ENCODE measurements at places on chromosomes 3 and 15.

DNA sequence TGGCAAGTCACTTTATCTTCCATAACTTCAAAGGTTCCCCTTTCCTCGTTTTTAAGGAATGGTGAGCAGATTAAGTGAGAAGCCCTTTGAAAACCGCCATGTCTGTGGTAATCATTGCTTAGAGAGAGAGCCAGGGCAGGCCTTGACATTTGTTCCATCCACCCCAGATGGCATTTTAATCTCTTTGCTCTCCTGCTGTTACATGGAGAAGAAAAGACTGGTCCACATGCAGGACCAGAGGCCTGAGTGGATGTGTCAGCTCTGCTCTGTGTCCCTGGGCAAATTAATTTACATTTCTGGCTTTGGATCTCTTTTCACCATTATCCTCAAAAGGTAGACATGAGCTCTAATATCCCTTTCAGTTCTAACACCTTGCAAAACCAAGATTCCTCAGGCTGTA lies 157.3 kb upstream of the LPP start:
- no peak for DNase-seq

DNA sequence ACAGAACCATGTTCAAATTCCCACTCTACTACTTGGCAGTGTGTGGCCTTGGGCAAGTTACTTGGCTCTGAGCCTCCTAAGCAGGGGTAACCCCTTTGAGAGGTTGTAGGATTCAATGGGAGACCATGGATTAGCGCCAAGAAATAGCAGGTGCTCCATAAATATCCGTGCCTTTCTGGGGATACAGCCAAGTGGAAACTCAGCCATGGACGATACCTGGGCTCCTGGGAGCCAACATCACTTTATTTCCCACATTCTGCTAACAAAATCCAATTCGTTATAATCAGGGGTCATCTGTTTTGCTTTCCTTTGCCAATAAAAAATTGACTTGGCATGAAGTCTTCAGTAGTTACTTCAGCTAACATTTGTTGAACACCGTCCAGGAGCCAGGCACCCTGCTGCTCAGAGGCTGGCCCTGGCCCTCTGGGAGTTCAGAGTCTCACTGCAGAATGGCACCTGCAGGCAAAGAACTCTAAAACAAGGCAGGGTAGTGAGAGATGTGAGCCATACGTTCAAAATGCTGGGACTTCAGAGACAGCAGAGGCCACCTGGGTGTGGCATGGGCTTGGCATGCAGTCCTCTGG lies 42.3 kb downstream of the ZDHHC19 start:
- no peak for DNase-seq

DNA sequence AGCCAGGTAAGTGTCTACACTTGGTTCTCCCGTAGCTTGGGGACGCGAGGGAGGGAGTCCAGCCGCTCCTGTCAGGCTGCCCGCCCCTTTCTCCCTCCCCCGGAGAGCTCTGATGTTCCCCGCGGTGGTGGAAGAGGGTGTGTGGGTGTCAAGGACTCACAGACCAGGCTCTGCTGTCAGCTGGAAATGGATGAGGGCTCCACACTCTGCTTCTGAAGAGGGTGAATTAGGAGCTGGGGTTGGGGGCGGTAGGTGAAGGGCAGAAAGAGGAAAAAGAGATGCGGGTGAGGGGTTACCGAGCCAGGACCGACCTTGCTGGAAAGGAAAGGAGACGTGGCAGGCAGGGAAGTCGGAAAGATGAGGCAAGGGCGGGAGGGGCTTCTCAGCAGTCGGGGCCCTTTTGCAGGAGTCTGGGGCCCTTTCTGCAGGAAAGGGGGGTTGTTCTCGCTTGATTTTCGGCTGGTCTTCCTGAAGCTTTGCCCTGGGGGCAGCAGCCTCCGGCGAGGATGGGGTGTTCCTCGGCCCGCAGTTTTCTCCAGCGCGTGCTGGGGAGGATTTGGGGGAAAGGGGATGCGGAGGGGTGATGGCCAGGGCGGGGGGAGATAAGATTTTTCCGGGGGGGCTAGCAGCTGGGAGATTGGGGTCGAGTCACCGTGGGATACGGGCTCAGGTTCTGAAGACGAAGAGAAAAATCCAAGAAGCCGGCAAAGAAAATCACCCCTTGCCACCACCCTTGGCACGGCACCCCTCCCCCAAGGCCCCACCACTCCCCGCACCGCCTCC lies 602 bp upstream of the BAHD1 start:
- DNase-seq, result peak; percentile 36

- DNase-seq, result no peak
Measured at GRCh38 chr3:13135811-13136321, 62.6 kb upstream of the IQSEC1 start.

- no peak for DNase-seq
Measured at GRCh38 chr15:71658827-71659729, 151.3 kb upstream of the NR2E3 start.

DNA sequence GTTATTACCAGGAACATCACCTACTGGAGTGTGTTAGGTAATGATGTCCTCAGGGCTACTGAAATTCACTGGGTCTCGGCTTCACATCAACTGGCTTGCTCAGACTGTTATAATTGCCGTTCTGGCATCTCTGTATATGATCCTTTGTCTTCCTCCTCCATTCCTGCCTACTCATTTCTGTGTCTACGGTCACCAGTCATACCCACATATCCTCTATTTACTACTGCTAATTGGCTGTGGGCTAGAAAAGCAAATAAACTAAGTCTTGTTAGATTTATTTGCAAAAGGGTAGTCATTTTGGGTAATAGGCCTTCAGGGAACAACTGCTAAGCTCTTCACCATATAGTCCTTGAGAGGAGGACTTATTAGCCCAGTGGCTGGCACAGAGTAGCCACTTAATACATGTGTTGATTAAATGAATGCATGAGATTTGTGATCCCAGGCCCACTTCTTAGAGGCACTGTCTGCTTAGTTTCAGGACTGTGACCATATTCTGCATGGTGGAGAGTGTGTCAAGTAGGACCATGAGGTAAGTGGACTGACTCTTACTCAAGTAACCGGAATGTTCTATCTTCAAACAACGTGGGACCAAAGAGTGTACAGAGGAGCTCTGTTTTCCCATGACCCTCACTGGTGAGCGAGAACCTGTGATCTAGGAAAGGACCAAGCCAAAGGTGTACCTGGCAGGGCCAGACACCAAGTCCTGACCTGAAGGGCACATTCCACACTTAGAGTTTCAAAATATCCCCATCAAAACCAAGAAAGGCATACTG lies 13.2 kb downstream of the ZDHHC3 start:
- no peak for DNase-seq

GRCh38 chr3:186532598-186533072 lies 11.5 kb downstream of the CRYGS start:
- DNase-seq, result no peak

DNA sequence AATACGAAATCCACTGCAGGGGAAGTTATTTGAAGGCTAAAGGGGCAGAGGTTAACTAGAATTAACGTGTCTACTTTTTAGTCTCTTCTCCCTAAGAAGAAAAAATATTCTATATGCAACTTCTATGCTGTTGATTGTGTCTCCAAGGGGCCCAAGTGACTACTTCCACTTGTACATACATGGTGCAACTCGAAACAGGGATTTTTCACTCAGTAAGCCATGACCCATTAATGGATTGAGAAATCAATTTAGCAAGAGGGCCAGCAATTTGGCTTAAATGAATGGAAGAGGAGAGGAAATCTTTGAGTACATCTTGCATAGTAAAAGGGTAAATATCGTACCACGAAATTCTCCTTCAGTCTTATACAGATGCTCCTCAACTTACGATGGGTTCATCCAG lies 151.1 kb upstream of the HES1 start:
- DNase-seq, result no peak

GRCh38 chr3:53230041-53230621 lies 25.7 kb downstream of the TKT start:
- DNase-seq, result no peak

DNA sequence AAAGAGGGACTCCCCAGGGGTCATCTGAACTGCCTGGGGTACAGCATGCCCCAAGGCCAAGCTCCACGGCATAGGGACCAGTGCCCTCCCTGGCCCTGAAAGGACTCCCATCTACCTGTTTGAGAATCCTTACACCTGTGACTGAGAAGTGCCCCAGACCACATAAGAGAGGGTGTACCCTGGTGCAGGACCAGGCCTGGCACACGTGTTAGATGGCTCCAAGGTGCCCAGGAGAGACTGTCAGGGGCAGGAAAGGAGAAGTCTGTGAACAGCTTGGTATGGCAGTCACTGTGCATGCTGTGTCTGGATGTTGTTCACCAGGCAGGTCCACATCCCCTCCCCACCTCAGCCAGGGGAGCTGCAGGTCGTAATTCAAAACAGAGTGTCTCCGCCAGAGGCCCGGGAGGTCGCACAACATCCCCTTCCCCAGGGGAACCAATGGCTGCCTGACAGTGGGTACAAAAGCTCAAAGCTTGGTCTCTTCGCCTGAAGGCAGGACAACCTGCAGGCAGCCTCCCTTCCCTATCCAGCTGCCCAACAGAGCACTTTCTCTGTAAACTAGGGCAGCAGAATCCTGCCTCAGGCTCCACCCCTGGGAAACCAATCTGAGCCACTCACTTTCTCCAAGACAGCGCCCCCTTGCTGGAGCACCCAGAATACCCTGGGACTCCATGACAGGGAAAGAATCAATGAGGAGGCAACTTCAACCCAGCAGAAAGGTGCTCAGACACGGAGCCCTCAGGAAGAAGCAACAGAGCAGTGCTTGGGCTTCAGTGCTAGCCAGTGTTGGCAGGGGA lies 3.9 kb downstream of the NUP210 start:
- peak; percentile 67 for DNase-seq

DNA sequence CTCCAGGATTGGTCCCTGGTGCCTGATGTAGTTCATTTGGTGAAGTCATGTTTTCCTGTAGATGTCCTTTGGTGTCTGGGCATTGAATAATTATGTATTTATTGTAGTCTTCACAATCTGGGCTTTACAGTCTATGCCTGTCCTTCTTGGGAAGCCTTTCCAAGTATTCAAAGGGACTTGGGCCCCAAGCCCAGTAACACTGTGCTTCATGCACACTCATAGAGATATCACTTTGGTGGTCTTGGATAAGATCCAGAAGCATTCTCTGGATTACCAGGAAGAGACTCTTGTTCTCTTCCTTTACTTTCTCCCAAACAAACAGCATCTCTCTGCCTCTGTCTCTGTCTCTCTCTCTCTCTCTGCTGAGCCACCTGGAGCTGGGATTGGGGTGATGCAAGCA lies 281.1 kb upstream of the GOLGA6L4 start:
- DNase-seq, result no peak

DNA sequence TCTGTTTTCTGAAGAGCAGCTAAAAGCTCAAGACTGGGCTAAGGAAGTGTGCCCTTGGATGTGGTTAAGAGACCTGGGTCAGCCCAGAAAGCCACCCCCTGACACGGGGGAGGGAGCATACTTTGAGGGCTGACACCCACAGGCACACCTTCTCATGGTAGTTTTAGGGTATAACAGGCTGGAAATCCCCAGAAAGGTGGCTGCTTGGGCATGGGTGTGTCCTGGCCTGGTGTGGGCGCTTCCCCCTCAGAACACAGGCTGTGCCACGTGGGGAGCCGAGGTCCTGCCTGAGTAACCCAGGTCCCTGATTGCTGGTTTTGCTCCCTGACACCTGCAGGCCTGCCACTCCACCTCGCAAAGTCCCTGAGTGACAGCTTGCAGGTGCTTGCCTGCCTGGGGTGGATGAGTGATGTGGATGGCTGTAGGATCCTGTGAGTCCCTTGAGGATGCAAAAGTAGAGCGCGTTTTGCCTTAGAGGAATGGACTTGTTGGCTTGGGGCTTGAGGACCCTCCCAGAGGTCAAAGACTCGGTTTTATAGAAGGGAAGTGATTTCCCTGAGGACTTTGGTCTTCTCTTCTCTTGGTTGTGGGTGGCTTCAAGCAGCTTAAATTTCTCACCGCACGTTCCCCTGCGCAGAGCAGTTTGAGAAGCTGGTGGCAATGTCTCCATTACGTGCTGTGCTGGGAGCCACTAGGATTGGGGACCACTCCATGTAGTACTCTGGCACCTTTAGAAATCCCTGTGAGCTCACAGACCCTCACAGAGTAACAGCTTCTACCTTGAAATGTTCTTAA lies 94.4 kb downstream of the DNASE1L3 start:
- peak; percentile 51 for DNase-seq

- DNase-seq, result no peak
Measured at GRCh38 chr3:53550005-53550620, 55.7 kb downstream of the CACNA1D start.

GRCh38 chr3:20256144-20256543 lies 70.1 kb upstream of the SGO1 start:
- no peak for DNase-seq

DNA sequence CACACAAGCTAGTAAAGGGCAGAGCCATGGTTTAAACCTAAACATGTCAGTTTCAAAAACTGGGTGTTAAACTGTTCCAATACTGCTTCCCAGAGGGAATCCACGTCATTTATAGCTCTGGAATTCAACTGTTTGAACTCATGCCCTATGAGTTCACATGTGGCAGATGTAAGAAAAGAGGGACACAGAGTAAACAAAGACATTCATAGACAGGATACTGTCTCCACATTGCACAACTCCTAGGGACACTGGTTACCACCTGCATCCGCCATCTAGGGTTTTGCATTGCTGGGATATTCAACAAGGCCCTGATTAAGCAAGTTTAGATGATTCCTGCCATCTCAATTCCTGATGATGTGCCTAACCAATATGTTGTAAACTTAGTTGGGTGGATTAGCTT lies 134.1 kb upstream of the COL8A1 start:
- no peak for DNase-seq

GRCh38 chr15:69402816-69403215 lies 11.3 kb upstream of the KIF23 start:
- no peak for DNase-seq

GRCh38 chr3:63912768-63913588 lies 795 bp upstream of the SCAANT1 start:
- peak; percentile 44 for DNase-seq

DNA sequence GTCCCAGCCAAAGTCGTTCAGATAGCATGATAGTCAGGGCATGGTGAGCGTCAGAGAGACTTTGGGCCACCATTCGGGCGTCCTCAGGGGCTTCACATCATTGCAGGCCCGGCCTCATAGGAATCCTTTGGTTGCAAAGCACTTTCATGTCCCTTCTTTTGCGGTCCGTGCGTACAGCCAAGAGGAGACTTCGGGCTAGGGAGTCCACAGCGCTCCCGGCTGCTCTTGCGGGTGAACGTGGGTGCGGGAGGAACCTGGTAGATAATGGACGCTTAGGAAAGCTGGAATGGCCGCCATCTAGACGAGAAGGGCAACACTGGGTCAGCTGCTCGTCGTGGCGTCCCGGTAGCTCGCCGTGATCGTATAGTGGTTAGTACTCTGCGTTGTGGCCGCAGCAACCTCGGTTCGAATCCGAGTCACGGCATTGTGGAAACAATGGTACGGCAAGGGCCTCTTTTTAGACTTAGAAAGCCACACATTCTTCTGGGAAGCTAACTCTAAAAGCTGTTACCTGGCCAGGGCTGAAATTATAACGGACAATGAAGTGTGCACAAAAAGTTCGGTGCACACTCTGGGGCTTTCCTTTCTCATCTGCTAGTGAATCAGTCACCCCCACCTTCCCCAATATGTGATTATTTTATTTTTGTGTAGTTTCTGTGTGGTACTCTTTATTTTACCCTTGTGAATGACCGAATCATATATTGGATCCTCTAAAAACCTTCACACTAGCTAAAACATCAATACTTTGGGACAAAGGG lies 13.2 kb upstream of the SHF start:
- DNase-seq, result peak; percentile 93
